ENCODE measurements at places on chromosomes 7 and 10.

DNA sequence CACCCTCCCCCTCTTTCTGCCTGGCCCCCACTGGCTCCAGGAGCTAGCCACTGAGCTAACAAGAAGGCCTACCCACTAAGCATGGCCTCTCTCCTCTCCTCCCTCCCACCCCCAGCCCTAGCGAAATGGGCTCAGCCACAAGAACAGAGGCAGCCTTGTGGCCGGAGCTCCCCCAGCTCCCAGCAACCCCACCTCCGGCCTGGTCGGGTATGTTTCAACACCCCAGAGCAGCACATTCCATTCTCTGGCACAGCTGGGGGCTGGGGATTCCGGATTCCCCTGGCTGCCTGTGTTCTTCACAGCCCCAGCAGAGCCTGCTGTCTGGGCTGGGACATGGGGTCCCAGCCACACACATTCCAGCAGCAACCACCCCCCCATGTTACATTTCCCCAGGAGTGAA, 9.0 kb downstream of the SFRP5 start:
- DNase-seq: no peak

DNA sequence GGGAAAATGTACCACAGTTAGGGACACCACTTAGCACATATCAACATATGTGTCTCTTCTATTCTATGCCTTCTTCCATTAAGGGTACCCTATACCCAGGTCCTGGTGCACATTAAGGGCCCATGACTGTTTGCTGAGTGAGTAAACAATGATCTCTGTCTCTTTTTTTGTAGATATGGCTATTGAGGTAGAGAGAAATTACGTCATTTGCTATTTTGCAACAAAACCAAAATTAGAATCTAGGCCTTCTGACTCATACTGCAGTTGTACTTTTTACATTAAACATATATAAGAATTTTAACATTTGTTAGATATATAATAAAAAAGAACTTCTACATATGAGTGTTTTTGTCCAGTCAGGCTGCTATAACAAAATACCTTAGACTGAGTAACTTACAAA, 683.2 kb upstream of the LRRN3 start:
- no peak for DNase-seq

DNA sequence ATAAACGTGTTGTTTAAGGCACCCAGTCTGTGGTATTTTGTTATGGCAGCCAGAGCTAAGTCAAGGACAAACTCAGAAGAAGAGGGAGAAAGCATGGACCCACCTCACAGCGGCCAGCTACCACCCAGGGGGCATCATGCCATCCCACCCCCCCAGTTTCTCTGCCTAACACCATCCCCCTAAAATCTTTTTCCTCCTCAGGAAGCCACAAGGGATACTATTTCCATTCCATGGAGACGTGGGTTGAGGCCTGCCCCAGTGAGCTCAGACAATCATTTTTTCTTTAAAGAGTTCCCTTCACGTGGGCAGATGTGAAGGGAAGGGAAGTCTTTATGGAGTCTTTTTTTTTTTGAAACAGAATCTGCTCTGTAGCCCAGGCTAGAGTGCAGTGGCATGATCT, 131.8 kb downstream of the FGFR2 start:
- no peak for DNase-seq

GRCh38 chr10:15149042-15149771, 19.3 kb downstream of the NMT2 start:
- no peak for DNase-seq

- no peak for DNase-seq
Measured at GRCh38 chr7:159177284-159177953, 32.8 kb upstream of the VIPR2 start.

GRCh38 chr10:122033224-122033926, 44.4 kb downstream of the TACC2 start:
- DNase-seq: no peak

DNA sequence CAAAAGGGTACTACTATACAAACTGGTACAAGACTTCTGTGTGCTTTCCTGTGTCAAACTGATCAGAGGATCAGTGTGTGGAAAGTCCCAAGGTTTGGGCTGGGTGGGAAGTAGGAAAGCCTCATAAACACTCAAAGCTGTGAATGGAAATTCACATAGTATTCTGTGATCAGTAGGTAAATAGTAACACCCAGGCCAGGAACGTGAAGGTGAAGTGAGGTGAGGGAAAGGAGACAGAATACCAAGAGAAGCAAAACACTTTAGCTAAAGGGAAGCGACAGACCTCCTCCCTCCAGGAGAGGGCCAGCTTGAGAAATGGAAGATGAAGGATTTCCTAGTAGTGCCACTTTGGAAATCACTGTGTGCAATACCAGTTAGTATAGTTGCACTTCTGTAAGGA, 451.9 kb downstream of the KCNMA1 start:
- no peak for DNase-seq

- no peak for DNase-seq
Measured at GRCh38 chr7:30845426-30846135, 66.1 kb upstream of the AQP1 start.

GRCh38 chr7:47681249-47681810, 99.4 kb upstream of the TNS3 start:
- DNase-seq: no peak

GRCh38 chr7:50673096-50673495, 107.9 kb upstream of the DDC start:
- DNase-seq: no peak

DNA sequence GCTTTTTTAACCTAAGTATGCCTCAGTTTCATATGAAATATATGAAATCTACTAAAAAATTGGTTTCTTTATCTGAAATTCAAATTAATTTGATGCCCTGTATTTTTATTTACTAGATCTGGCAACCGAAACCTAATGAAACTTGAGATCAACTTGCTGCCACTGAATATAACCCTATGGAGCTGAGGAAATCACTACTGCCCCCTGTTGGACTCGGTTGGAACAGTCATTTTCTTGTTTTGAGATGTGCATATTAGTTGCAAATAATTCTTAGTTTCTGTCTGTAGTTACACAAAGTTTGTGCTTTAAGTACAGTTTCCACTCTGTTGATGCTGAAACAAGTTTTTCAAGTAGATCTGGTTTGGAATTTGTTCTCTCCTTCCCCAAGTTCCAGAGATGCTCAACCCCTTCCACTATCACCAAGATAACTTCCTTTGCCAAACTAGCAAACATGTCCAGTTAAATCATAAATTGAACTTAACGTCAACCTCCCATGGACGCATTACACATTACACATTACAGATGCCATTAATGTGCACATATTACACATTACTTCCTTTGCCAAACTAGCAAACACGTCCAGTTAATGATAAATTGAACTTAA, 22.2 kb upstream of the EXOC4 start:
- DNase-seq: no peak

- no peak for DNase-seq
Measured at GRCh38 chr10:133446979-133447378, 6.8 kb upstream of the SCART1 start.
